ENCODE measurements at places on chromosomes 1 and 21.

DNA sequence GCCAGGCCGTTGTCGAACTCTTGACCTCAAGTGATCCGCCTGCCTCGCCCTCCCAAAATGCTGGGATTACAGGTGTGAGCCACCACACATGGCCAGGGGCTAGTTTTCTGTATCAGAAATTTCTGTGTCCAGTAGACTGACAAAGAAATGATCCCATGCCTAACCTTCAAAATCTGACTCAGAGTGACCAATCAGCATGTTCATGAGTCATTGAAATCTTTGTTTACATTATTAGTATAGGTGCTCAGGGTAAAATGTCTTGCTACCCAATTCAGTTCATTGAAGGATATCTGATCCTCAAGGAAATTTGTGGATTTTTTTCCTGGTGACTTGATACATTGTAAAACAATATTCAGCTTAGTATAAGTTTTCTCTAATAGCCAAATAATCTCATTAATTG lies 11.0 kb upstream of the LDLRAD2 start:
- no peak for DNase-seq

GRCh38 chr1:44310006-44310405 lies 45.1 kb downstream of the ERI3 start:
- no peak for DNase-seq

DNA sequence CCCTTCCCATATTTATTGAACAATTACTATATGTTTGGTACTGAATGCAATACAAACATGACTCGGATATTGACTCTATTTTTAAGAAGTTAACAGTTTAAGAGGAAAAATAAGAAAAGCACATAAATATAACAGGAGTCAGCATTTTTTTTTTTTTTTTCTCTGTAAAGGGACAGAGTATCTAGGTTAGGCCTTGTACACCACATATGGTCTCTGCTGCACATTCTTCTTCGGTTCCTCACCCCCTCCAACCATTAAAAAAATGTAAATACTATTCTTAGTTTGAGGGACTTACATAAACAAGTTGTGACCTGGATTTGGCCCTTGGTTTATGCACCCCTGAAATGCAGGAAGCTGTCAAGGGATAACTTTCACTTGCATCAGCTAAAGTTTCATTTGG lies 40.4 kb downstream of the PHC2 start:
- DNase-seq, result no peak

- DNase-seq, result no peak
Measured at GRCh38 chr1:43818691-43819090, 111.4 kb downstream of the ST3GAL3 start.

DNA sequence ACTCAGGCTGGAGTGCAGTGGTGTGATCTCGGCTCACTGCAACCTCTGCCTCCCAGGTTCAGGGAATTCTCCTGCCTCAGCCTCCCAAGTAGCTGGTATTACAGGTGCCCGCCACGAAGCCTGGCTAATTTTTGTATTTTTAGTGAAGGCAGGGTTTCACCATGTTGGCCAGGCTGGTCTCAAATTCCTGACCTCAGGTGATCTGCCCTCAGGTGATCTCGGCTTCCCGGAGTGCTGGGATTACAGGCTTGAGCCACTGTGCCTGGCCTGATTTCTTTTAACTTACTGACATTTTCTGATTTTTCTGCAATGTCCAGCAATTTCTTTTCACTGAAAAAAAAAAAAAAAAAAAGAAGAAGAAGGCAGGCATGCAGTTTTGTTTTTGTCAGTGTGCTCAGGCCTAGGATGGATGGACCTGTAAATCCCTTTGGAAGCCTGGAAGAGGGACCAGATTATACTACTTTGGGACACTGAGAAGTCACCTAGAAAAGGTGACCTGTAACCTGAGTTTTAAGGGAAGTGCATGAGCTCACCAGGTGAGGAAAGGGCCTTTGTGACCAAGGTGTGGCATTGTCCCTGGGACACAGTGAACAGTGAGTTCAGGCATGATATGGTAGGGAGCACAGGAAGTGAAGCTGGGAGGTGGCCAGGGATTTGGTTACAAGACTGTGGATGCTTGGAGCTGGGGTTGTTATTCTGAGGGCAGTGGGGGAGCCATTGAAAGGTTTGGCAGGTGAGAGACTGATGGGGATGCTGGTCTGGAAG lies 2.7 kb upstream of the TMEM61 start:
- DNase-seq, result no peak

- DNase-seq, result no peak
Measured at GRCh38 chr21:25462517-25462971, 144.7 kb downstream of the MRPL39 start.

DNA sequence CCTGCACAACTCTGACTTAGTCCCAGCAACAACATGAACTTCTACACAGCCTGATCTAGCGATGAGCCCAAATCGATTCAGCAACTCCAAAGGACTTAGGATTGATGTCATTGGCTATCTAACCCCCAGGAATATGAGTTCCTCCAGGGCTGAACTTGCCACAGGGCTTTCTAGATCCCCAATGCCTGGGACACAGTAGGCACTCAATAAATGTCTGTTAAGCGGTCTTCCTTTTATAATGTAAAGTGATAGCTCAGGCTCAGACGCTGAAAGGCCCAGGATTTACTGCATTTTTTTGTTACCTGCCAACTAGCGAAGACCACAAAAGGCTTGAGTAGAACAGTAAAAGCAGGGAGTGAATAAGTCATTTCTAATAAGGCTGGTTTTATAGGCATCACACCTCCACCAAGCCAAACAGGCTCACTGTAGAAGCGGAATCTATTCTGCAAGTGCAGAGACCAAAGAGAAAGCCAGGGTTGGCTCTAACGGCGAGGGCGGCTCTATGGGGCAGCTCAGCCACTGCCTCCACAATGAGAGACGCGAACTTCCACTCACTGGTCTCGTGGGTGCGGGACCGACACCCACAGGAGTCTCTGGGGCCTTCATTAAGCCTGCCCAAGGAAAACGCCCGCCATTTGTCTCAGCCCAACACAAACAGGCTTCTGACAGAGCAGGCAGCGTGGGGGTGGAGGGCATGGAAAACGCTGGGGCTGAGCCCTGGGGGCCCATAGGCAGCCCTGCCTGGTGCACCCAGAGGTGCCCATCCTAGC lies 52.0 kb downstream of the HLCS start:
- no peak for DNase-seq

GRCh38 chr1:67710417-67710816 lies 25.4 kb downstream of the GADD45A start:
- no peak for DNase-seq

DNA sequence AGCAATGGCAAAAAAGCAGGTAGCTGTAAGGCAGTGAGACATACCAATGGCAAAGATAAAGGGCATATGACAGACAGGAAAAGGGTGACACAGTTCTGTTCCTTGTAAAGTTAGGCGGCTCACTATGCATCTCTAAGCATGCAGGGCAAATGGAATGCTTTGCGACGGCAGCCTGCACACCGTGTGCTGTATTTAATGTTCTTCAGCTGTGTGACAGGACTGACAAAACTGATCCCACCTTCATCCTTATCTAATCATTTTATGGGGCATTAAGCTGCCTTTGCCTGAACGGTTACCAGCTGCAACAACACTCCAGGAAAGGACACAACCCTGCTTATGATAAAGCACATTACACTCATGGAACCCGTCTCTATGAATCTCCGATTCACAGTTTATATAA lies 80.5 kb upstream of the VAV3 start:
- DNase-seq, result no peak

- DNase-seq, result no peak
Measured at GRCh38 chr1:101540161-101540560, 303.3 kb downstream of the S1PR1 start.

GRCh38 chr21:27564684-27565301 lies 597.9 kb upstream of the ADAMTS5 start:
- DNase-seq, result no peak

- DNase-seq, result no peak
Measured at GRCh38 chr1:179091691-179092165, 9.9 kb downstream of the TOR3A start.

Measured in GM06990 (cell line).